ENCODE measurements at places on chromosomes 1 and 21.
A peak's percentile ranks its signal among the peaks of the same experiment; 100 is the strongest.

DNA sequence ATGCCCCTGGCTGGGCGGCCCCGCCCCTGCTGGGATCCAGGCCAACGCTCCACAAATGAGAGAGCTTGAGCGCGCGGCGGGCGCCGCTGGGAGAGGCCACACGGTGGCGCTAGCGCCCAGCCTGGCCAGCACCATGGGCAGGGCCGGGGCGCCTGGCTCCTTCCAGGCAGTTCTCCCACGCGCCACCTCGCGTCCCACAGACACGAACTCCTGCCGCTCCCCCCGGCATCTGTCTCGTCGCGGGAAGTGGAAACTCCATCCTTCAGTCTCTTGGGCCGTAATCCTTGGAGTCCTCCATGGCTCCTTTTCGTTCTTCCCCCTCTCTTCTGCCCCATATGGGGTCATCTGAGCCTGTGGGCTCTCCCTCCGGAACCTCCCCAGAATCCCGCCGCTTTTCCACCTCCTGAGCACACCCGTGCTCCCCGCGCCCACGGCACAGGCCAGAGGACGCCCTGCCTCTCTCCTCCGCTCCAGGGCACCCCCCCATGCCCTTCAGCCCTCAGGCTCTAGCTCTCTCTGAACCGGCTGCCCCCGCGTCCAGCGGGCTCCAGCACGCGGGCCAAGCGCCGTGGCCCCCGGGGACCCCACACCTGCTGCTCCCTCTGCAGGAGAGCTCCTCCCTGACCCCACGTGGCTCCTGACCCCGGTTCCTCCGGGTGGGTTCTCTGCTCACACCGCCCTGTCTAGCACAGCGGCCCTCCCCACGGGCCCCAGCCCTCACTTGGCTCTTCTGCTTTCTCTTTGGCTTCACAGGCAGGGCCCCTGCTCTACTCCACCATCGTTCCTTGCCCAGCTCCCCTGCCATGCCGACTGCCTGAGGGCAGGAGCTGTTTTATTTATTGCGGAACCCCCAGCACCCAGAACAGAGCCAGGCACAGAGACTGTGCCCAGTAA is 31.9 kb upstream of the EDN2 start:
- peak; percentile 36 for DNase-seq

- no peak for DNase-seq
Measured at GRCh38 chr1:192763756-192764155, 45.1 kb upstream of the RGS2 start.

GRCh38 chr1:85015826-85016225 is 18.9 kb upstream of the MCOLN2 start:
- no peak for DNase-seq

DNA sequence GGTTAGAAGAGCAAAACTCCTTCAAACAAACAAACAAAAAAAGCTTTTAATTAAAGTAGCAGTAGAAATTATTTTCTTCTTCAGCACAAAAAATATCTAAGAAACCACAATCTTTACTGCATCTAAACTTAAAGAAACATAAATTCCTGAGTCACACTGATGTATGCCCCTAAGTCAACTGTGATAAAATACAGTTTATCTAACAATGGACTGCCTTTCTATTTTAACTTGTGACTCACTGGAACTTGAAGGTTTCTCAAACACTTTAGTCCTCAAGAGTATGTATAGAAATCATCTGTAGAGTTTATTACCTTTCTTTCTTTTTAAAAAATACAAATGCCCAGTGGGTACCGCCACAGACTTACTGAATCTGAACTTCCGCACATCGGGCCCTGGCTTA is 86.2 kb downstream of the LBR start:
- no peak for DNase-seq

- no peak for DNase-seq
Measured at GRCh38 chr1:30476476-30476875, 246.9 kb downstream of the MATN1 start.

GRCh38 chr21:33355355-33355754 is 30.6 kb downstream of the IFNAR1 start:
- no peak for DNase-seq

DNA sequence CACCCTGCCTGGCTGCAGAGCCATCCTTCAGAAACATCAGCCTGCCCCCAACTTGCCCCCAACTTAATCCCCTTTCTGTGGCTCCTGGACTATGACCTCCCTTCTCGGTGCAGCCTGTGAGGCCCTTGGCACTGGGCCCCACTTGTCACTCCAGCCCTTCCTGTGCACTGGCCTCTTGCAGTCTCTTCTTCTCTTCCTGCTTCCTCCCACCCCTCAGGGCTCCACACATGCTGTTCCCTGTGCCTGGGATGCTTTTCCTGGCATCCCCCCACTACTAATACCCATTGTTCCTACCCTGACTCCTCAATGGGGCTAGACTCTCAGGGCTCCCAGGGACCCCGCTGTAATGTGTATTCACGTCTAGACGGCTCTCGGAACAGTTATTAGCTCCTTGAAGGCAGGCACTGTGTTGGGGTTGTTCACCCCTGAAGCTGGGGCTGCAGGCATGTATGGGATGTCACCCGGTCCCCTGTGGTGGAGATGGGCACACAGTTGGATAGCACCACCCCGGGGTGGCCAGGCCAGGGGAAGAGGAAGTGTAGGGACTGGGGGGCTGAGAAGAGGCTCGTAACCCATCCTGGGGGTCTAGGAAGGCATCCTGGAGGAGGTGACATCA is 4.5 kb downstream of the LDLRAD1 start:
- DNase-seq: no peak

DNA sequence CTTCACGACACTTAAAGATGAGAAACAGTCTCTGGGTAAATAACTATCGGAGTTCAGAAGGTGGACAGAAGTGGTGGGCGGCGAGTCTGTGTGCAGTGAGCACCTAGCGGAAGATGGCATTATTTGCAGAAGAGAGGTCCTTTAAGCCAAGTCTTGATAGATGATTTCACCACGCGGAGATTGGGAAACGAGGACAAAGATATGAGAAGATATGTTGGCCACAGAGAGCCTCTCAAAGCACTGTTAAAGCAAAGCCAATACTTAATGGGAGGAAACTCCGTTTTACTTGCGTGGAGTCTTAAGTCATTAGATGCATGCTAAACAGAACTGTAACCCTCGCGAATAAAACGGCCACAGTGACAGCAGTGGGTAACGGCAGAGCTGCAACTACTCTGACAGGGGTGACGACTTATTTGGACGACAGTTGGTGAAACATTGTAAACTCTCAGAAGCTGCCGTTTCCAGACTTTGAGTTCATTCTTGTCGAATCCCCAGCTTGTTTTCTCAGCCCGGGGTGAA is 577 bp upstream of the CEP350 start:
- DNase-seq: peak; percentile 35
